Suppressor macrophage (primary cell): ENCODE measurements at places on chromosomes 2 and 18.
A peak's percentile ranks its signal among the peaks of the same experiment; 100 is the strongest.

- DNase-seq, result peak; percentile 28
Observed at GRCh38 chr2:151844211-151844896, 16.1 kb upstream of the ARL5A start.

DNA sequence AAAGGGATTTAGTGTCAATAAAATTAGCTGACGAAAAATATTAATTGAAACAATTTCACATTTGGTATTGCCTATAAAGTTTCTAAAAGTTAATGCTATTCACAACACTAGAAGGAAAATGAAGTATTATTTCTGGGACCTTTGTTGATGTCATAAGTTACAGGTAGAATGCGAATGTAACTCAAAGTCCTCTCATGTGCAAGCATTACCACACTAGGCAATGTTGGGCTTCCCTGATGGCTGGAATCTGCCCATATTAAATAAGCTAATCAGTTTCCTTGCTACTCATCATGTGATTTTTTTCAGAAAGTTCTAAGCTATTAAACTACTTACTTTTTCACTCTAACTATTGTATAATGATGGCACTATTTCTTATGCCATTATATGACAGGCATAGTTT lies 44.6 kb downstream of the COBLL1 start:
- no peak for DNase-seq

GRCh38 chr2:229858351-229858750 lies 63.5 kb downstream of the TRIP12 start:
- no peak for DNase-seq

- DNase-seq, result no peak
Observed at GRCh38 chr2:148987286-148987685, 51.2 kb upstream of the LYPD6B start.

DNA sequence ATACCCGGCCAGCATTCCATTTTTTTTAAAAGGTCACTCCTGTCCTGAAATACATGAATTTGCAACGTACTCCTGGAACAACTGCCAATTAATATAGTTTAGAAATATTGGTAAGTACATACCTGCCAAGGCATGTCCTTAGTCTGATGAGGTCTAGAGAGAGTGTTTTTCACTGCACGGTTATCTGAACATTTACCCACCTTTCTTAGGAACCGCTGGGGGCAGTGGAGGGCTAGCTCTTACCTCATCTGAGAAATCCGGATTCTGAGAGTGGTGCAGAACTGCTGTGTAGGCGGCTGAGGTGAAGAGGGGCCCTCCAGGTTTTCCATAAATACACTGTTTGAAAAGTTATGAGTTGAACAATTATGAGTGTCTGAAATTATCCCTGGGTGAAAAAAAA lies 133.1 kb upstream of the CCDC195 start:
- DNase-seq, result no peak

DNA sequence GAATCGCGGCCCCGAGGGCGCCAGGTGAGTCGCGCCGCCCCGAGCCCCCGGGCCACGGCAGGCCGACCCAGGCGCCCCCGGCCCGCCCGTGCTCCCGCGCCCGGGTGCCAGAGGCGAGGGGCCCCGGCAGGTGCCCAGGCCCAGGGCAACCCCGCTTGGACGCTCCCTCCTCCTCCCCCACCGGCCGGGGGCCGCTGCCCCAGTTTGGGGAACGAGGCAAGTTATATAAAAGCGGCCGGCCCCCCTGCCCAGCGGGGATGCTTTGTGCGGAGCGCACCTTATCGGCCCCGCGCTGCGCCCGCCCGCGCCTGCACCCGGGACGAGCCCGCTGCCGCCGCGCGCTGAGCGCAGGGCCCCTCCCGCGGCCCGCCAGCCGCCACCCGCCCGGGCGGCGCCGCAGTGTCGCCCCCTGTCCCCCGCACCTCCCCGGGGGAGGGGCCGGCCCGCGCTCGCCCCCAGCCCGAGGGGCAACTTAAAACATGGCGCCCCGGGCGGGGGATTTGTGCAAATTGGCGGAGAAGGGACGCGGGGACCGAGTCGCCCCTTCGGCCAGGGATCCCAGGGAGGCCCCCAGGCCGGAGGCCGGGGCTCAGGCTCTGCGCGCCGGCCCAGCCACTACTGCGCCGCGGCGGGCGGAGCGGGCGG lies 639 bp downstream of the EPB41L3 start:
- peak; percentile 47 for DNase-seq

GRCh38 chr18:31546476-31546875 lies 45.2 kb upstream of the TTR start:
- DNase-seq, result no peak
